GM13977 (cell line): ENCODE measurements at places on chromosomes 3 and 15.

GRCh38 chr3:79551997-79552396 is 215.8 kb downstream of the ROBO1 start:
- no peak for DNase-seq

DNA sequence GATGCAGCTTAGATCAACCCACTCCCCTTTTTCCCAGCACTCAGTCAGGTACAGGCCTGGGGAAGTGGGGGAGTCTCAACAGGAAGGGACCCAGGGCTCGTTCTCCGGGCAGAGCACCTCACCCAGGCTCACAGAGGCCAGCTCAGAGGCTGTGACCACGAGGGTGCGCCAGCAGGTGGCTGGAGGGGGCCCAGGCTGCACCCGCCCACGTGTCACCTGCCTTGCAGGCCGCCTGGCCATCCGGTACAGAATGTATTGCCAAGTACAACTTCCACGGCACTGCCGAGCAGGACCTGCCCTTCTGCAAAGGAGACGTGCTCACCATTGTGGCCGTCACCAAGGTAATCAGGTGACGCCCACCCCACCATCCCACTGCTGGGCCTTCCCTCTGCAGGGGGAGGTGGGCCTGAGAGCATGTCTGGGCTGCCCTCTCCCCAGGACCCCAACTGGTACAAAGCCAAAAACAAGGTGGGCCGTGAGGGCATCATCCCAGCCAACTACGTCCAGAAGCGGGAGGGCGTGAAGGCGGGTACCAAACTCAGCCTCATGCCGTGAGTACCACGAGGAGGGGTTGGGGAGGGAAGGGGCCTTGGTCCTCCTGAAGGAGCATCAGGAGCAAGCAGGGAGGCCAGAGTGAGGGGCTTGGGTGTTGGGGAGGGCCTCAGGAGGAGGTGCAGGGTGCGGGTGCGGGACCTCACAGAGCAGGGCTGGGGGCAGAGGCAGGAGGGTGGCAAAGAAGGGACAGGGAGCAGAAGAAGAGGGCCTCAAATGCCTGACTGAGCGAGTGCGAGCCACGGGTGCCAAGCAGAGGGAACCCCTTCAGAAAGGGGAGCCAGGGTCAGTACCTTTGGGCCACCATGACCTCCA is 14.0 kb upstream of the LMAN1L start:
- DNase-seq, result peak; percentile 70

GRCh38 chr3:107562969-107563529 is 40.3 kb downstream of the BBX start:
- no peak for DNase-seq

DNA sequence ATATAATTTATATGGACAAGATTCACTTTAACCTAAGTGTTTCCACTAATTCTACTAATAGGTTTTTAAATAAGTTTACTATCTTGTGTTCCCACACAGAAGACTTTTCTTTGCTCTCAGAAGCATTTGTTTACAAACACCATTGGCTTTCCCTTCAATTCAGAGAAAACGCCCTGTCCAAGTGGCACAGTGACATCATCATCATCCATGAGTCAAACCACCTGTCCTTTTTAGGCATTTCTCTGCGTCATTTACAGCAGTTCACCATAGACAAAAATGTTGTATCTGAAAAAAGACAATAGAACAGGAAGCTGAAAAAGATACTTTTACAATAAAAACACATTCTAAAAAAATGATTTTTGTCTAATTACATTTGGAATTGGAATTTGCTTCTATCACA is 9.3 kb upstream of the BCL2L10 start:
- no peak for DNase-seq

DNA sequence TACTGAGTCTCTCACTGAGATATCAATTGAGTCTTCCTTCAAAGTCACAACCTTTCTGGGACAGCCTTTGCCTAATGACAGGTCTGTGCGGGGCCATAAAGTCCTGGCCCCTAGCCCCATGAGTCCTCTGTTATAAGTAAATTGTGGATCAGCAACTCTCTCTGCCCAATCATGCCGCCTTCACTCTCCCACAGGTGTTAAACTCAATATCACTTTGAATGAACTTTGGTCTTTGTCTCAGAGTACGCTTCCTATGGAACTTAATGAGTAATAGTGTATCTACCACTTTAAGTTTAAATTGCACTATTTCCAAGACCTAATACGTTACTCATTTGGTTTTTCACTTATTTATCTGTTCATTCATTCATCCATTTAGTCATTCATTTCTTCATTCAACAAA is 826.4 kb downstream of the TUSC7 start:
- DNase-seq, result no peak

- DNase-seq, result no peak
These were observed 38.5 kb downstream of the KLF13 start for GRCh38 chr15:31365032-31365654.

GRCh38 chr15:92648190-92648875 is 7.2 kb downstream of the FAM174B start:
- DNase-seq, result no peak

DNA sequence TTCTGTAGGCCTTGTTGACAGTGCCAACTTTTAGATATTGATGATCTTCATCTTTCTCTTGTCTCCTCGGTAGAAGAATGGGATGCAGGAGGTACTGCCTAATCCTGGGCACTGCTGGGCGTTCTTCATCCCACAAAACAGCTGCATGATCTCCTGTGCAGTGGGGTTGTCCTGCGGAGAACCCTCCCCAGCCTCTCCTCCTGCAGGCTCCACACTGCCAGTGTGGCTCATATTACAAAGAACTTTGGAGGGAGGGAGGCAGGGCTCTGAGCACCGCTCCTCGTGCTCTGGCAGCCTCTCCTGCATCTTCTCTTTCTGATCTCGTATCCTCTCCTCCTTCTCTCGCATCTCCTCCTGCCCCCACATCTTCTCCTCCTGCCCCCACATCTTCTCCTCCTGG is 7.5 kb downstream of the GOLGA6L2 start:
- DNase-seq, result no peak

DNA sequence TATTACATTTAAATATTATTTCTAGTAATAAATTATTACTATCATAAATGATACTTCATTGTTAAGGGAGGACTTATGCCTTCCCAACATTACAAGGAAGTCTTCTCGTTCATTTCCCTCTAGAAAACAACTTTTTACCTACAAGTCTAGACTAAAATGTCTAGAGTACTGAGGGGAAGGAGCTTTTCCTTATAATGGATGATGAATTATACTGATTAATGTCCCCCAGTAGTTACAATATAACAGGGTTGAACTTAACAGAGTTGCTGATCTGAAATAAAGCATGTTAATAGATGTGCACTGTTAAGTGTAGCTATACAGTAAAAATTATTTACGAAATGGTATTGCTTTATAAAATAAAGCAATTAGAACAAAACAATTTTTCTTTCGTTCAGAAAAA is 2.7 kb upstream of the MNS1 start:
- no peak for DNase-seq

GRCh38 chr15:73051391-73051806 is 864 bp upstream of the NEO1 start:
- peak; percentile 15 for DNase-seq

DNA sequence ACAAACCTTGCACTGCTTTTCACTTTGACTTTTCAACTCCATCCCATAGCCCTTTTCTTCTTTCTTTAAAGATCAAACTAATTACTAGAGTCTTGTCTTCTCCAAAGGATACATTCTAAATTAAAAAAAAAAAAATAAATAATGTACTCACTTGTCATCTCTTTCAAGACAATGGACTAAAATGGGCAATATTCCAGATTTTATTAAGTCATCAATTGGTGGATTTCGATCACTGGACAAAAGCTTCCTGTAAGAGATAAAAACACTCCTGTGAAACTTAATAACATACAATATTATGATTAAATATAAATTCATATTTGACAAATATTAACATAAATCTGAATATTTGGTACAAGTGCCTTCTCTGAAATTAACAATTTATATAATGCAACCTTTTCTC is 34.1 kb downstream of the KPNA4 start:
- DNase-seq, result no peak

GRCh38 chr3:65666448-65667091 is 372.1 kb downstream of the MAGI1 start:
- DNase-seq, result no peak

DNA sequence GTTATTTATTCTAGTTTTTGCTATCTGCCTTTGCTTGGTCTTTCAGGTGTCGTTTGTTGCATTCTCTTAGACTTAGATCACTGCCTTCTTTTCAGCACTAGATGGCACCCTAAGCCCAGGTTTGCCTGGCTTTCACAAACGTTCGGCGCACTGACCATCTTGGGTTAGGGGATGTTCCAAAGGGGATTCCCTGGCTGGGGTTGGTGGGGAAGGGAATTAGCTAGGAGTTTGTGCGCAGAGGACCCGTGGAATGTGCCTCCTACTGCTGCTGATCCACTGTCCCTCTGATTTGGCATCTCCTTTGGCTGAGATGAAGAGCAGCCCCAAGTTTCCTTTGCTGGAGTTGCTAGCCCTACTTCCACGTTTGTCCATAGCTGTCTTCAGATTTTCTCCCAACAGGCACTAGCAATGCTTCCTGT is 33.9 kb downstream of the PFN2 start:
- DNase-seq, result peak; percentile 31

DNA sequence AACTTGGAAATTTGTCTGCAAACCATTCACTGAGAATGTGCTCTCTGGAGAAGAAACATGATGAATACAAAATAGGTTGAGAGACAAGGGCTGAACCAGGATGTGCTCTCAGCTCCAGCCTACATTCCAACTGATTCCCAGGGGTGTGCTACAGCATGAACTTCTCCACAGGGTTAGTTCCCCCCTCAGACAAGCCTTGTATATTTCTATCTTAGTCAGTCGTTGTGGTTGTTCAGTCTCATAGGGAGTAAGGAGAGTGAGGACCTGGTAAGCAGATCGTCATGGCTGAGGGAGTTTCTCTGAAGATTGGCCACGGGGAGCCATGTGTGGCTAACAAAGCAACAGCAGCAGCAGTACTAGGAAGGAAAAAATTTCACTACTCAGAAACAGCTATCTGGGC is 919.7 kb upstream of the CADM2 start:
- DNase-seq, result no peak

DNA sequence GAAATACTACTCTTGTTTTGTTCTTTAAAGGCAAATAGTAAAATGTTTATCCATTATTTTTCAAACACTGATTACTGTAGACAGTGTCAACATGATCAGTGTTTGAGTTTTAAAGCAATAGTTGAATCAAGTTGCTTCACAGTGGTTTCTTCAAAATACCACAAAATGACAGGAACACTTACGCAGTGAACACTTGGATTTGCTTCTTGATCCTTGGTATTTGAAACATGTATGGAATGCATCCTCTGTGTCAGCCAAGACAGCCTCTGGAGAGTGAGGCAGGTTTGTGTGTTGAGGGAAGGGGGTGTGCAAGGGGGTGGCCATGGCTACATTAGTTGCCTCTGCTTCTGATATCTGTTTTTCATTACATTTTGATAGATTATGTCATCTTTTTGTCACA is 413.0 kb downstream of the RBMS3 start:
- no peak for DNase-seq

- DNase-seq, result no peak
These were observed 43.9 kb downstream of the NR1I2 start for GRCh38 chr3:119825820-119826219.

DNA sequence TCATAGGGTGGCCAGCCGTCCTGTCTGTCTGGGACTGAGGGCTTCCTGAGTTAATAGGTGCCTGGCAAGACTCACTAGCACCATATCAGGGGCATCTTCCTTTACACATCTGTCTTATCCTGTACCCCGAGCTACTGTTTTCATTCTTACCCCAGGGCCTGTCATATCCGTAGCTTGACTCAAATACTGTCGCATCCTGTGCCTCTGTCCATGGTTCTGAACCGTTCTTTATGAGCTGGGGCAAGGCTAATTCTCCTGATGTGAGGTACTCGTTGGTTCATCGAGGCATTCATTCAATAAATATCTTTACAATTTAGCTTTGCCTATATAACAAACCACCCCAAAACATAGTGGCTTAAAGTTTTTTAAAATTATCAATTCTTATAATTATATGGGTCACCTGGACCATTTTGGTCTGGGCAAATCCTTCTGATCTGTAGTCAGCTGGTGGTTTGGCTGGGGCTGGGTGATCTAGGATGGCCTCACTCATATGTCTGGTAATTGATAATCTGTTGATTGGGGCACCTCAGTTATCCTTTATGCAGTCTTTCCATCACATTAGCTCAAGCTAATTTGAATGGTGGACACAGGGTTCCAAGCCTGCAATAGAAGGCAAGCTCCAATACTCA is 121.2 kb downstream of the TLE3 start:
- no peak for DNase-seq
